Glutamatergic neuron (in vitro differentiated cells): ENCODE measurements at places on chromosomes 2 and 18.
A peak's percentile ranks its signal among the peaks of the same experiment; 100 is the strongest.

DNA sequence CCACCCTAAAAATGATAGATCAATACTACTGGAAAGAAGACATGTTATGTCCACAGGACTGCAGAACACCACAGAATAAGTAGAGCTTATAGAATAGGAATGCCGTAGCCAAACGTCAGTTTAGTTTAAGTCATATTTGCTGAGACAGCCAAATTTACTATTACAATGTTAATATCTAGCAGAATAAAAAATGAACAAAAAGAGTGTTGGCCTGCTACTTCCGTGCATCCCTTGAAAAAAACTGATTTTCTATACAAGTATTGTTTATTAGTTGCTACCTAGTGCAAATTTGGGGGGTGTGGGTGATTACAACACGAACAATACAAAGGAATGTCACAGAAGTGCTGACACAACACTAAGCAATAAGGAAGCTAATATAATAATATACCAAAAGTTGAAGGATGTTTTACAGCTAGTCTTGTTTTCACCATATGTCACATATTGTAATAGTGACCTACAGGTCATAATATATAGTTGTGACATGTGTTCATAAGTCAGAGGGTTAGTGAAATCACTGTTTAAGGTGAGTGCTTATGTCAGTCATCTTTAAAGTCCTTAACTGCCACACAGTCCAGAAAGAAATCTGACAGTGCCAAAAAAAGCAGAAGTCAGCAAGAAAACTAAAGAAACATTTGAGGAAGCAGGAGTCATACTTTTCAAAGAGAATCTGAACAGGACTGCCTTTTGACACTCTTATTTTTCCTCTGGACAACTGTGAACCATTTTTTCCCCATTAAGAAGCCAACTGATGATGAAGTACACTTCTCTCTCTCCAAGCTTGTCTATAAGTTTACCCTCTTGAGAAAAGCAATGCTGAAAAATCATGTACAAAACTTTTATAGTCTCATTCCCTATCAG is 376.4 kb downstream of the ZEB2 start:
- peaks cover 1% of the 10 kb centered on the region for H3K27me3 ChIP-seq
- H3K27ac ChIP-seq = no peak overlapping the region
- no peak overlapping the region for H3K4me3 ChIP-seq
- no peak for DNase-seq

GRCh38 chr2:14516844-14517243 is 115.7 kb upstream of the LRATD1 start:
- no peaks in the 10 kb centered on the region for H3K36me3 ChIP-seq
- no peak overlapping the region for H3K4me3 ChIP-seq
- peaks cover 2% of the 10 kb centered on the region for H3K27me3 ChIP-seq
- no peak overlapping the region for H3K27ac ChIP-seq

- no peaks in the 10 kb centered on the region for H3K36me3 ChIP-seq
- no peak overlapping the region for H3K4me3 ChIP-seq
- no peak for DNase-seq
- H3K27me3 ChIP-seq = peaks cover 2% of the 10 kb centered on the region
- H3K4me1 ChIP-seq = peaks cover 4% of the 10 kb centered on the region
Observed at GRCh38 chr18:32298171-32298667, 108.4 kb downstream of the MEP1B start.

DNA sequence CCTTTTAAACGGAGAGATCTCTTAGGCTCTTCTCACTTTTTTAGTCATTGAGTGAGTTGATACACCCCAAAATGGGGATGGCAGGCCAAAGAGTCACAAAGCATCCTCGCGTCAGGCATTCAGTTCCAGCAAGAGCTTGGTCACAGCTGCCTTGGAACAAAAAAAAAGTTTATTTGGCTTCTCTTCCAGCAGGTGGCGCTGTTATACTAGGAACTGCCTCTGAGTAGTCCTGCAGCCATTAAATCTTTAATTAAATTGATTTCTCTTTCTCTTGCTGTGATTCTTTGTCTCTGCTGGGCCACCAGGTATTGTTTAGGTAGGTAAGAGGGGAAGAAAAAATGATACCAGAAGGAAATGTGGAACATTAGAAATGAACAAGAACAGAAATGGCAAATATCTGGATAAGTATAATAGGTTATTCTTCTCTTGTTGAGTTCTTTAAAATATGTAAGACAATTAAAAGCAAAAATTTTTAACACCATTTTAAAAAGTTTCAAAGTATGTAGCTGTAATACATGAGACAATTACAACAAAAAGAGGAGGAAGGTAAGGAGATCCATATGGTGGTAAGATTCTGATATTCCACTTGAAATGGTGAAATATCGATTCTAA is 175.1 kb downstream of the GALNT1 start:
- no peak overlapping the region for H3K4me3 ChIP-seq
- H3K36me3 ChIP-seq = peaks cover 9% of the 10 kb centered on the region
- no peaks in the 10 kb centered on the region for H3K4me1 ChIP-seq
- no peaks in the 10 kb centered on the region for H3K27me3 ChIP-seq
- DNase-seq = peak; percentile 56

GRCh38 chr2:148533004-148533403 is 111.5 kb upstream of the EPC2 start:
- peaks cover 10% of the 10 kb centered on the region for H3K27me3 ChIP-seq
- H3K4me1 ChIP-seq = peaks cover 23% of the 10 kb centered on the region
- H3K36me3 ChIP-seq = no peaks in the 10 kb centered on the region
- no peak overlapping the region for H3K27ac ChIP-seq
- DNase-seq = no peak

DNA sequence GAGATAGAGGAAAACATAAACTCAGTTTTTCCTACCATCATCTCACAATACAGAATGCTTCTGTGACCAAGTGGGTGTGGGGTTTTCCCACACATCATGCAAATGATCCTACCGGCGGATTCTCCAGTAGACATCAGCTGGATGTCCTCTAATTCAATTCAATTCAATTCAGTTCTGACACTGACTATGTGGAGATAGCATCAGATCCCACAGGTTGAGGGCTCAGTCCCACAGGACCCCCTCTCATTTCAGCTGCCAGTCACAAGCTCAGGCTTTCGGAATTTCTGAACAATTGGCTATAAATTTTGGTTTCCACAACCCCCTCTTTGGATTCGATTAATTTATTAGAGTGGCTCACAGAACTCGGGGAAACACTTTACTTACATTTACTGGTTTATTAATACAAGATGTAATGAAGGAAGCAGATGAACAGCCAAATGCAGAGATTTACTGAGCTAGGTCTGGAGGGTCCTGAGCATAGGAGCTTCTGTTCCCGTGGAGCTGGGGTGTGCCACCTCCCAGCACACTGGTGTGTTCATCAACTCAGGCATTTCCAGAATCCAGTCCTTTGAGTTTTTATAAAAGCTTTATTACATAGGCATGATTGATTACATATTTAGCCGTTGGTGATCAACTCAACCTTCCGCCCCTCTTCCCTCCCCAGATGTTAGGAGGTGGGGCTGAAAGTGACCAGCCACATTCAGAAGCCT is 350.1 kb downstream of the MYCN start:
- peaks cover 13% of the 10 kb centered on the region for H3K27me3 ChIP-seq
- H3K4me1 ChIP-seq = peaks cover 41% of the 10 kb centered on the region
- no peak overlapping the region for H3K27ac ChIP-seq
- H3K36me3 ChIP-seq = no peaks in the 10 kb centered on the region
